ENCODE measurements at places on chromosomes 2 and 18. TPM values are rescaled to one million over a fixed set of nuclear protein-coding genes. Genes with fewer than 3 reads are reported as not detected.

APLF gene
- 3.5 TPM for total RNA-seq

- DNase-seq: no peak
Measured at GRCh38 chr2:131659168-131659572, 131.5 kb downstream of the CCDC74A start.

GRCh38 chr2:17749753-17750438 is 3.7 kb downstream of the SMC6 start:
- no peak for DNase-seq

KIF5C gene
- total RNA-seq: 3.5 TPM

COL4A3 gene
- total RNA-seq: 16.0 TPM

GRCh38 chr2:71101656-71102055 is 28.4 kb downstream of the MCEE start:
- no peak for DNase-seq

Data from mucosa of gallbladder (tissue), 1 donor.